ENCODE measurements at places on chromosomes 11 and 22.

DNA sequence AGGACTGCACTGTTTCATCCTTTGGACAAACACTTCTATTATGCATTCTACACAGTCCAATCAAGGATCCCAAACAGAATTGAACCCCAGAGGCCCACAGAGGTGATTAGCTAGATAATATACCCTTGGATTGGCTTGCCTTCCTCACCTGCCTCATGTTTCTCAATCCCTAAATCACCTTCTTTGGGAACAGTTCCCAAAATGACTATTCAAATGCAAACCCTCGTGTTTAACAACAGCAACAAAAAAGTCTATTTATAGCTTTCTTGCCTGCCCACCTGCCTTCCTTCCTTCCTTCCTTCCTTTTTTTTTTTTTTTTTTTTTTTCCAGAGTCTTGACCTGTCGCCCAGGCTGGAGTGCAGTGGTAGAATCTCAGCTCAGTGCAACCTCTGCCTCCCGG is 180.0 kb downstream of the CNTN5 start:
- DNase-seq: no peak

DNA sequence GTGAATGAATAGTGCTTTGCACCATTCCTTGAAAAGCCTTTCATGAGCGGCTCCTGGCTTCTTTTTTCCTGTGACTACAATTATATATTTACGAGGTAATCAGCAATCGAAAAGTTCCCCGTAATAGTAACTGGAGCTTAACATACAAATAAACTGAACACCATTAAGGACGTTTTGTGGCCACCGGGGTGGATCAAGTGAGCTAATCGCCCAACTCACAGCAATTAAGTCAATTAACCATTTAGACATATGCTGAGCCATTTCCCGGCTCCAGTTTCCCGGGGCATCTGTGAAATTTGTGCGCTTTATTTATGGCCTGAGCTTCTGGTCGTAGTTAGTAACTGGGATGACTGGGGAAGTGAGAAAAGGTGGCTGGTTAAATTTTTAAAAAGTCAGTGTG is 465.2 kb downstream of the MIAT start:
- DNase-seq: no peak

DNA sequence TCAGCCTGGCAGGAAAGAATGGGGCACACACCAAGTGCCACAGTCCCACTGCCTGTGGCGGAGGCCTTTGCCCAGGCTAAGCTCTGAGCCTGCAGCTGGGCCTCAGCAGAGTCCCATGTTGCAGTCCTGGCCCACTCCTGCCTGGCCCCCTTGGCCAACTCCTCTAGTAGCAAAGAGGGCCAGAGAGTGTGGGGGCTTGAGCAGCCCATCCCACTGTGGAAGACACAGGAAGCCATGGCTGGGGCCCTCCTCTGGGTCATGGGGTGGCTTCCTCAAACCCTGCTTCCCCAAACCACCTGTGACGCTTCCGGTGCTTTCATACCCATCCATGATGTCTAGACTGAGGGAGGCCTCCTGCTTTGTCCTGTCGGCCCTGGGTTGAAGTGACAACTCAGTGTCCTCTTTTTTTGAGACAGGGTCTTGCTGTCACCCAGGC is 5.8 kb downstream of the RPS19BP1 start:
- DNase-seq: no peak

DNA sequence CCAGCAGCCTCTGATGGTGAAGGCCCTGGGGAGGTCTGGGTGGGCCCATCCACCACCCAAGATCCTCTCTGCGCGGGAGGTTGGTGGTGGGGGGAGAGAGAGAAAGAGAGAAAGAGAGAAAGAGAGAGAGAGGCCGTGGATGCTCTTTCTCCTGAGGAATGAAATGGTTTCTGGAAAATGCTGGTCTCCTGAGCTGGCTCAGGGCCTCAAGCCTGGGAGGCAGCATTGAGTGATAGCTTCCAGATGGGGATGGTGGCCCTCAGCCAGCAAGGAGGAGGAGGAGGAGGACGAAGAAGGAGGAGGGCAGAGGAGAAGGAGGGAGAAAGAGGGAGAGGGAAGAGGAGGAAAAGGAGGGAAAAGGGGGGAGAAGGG is 4.6 kb downstream of the TSPAN32 start:
- no peak for DNase-seq

GRCh38 chr11:65381716-65382032 is 772 bp downstream of the SLC25A45 start:
- DNase-seq: no peak

DNA sequence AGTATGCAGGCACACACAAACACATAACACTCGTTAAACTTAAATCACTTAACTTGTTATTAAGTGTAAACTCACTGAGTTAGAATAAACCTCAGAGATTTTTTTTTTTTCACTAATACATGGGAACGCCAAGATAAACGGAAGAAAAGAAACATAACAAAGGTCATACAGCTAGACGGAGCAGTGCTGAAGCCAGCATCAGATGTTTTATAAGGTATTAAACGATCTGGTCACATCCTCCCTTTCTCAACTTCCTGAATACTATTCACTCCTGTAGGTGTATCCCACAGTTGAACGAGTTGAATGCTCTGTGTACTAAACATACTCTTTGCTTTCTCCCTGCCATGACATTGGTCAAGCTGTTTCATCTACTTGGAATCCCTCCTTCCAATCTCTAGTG is 212.0 kb downstream of the SWAP70 start:
- DNase-seq: no peak

- DNase-seq: no peak
Observed at GRCh38 chr11:95768521-95768920, 21.1 kb downstream of the FAM76B start.

DNA sequence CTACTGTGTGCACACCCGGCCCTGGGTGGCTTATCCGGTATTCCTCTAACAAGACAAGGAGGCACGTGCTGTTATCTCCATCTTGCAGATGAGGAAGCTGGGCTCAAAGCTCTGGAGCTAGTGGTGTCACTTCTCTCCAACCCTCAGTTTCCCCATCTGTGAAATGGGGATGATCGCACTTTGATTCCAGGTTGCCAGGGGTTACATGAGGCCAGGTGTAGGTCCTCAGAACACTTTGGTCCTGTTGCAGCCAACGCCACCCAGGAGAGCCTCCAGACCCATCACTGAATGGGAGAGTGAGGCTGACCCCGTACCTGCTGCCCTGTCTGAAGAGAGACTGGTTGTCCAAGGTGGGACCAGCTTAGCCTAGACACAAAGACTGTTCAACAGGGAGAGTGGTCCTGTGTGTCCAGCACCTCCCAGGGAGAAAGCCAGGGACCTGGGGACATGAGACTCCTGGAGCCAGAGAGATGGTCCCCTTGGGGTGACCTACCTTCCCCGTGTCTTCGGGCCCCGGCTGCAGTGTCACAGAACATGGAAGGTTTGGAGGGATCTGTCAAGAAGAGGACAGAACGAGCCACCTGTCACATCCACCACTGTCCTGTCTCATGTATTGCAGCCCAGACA is 41.0 kb downstream of the TPBGL start:
- no peak for DNase-seq

DNA sequence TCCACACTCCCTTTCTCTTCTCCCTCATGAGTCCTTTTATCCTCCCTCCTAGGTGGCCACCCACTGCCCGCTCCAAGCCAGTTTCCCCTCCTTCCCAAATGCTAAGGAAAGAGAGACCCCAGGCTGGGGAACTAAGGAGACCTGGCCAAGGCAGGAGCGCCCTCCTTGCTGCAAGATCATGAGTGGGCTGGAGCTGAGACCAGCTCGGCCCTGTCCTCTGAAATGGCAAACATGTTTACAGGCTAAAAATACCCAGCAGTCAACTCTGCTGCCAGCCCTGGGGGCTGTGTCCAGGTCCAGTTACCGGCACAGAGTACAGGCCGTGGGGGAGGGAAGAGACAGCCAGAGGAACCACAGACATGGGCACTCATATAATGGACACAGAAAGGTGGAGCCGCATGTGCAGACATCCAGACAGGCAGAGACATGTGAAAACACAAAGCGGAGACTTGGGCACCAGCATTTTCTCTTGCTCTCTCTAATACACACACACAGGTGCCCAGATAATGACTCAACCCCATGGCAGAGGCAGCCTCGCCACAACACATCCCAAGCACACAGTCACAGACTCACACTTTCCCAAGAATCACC is 1.2 kb upstream of the AHNAK start:
- DNase-seq: no peak

GRCh38 chr11:106087815-106088435 is 10.5 kb downstream of the AASDHPPT start:
- peak; percentile 49 for DNase-seq

- DNase-seq: no peak
Observed at GRCh38 chr11:130798280-130798679, 118.0 kb downstream of the SNX19 start.

DNA sequence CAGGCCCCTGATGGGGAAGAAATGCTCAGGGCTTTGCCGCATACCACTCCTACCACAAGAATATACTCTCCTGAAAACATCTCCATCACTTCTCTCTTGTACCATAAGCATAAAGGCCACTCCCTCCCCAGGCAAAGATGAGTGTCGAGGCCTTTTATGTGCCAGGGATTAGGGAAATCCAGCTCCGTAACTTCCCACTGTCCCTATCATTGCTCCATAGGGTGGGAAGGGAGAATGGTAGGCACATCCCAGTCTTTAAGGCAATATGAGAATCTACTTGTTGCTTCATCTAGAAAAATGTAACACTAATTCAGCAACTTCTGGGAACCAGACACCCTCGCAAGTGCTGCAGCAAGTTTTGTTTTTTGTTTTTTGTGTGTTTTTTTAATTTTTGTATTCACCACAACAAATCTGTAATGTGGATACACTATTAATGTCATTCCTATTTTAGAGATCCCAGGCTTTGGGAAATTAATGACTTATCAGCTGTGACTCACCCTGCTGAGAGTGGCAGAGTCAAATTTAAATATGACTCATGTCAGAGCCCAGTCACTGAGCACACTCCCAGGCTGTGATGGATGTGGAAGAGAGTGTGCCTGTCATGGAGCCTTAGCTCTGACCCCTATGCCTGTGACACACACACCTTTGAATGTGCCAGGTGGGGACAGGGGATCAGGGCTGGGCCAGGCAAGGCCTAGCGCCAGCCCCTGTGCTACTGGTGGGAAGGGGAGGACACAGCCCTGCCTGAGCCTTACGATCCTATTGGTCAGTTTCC is 23.4 kb downstream of the PANX1 start:
- DNase-seq: no peak

GRCh38 chr11:47175746-47176327 is 842 bp downstream of the ARFGAP2 start:
- no peak for DNase-seq

DNA sequence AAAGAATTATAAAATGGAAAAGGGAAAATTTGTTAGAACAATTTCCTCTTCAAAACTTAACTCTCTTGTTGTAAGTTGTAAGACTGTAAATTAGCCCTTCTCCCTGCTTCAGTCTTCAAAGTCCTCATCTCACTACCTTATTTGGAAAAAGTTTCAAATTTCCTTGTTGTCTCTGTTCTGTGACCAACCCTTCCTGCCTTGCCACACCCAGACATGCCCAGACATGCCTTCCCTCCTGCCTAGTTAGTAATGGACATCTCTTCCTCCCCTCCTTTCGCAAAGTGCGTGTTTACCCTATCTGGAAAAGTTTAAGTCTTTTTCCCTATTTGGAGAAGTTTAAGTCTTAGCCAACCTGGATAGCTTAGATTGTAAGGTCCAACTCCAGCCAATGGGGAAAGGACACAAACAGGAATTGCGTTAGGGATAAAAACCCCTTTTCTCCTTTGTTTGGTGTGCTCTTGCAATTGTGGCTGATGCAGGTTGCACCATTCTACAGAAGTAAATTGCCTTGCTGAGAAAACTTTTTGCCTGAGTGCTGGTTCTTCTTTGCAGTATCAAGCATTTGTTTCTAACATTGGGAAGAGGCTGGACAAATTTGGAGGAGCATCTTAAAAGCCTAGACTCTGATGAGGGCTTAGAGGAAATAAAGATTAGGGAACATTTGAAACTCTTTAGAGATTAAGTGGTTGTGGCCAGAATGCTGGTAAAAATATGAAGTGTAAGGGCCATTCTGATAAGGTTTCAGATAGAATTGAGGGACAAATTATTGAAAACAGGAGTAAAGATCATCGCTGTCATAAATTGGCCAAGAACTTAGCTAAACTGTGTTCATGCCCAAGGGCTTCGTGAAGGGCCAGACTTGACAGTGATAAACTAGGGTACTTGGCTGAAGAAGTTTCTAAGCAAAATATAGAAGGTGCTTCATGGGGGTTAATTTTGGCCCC is 15.4 kb downstream of the OR52K2 start:
- no peak for DNase-seq
